ENCODE measurements at places on chromosomes 7 and 10.

- DNase-seq = no peak
Measured at GRCh38 chr10:104029521-104029860, 56.2 kb downstream of the COL17A1 start.

DNA sequence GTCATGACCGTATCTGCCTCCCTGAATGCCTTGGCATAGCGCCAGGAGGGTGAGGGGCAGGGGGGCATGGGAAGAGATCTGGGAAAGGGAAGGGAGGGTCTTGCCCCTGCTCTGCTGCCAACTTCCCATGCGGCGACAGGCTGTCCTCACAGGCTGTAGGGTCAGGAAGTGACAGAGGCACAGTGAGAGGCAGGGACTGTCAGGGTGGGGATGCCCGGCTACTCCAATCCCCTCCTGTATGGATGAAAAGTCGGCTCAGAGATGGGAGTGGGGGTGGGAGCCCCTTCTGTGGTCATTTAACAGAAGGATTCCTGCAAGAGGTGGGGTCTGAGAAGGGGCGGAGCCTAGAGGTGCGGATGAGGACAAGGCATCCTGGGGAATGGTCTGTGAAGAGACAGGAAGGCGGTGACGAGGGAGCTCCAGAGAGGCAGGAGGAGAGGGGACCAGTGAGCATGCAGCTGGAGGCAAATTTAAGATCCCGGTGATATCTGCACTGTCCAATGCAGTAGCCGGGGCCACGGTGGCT lies 20.8 kb upstream of the UNC5B start:
- no peak for DNase-seq

GRCh38 chr10:53487019-53487983 lies 714.7 kb upstream of the MBL2 start:
- DNase-seq = no peak

GRCh38 chr7:73557397-73558257 lies at the start of gene BCL7B:
BCL7B (minus strand) TSS chr7:73557690; CDS start chr7:73557578, 112 bp downstream.
- peak; percentile 96 for DNase-seq
